ENCODE measurements at places on chromosomes 6 and 20. TPM values are rescaled to one million over a fixed set of nuclear protein-coding genes. Genes with fewer than 3 reads are reported as not detected.

DNA sequence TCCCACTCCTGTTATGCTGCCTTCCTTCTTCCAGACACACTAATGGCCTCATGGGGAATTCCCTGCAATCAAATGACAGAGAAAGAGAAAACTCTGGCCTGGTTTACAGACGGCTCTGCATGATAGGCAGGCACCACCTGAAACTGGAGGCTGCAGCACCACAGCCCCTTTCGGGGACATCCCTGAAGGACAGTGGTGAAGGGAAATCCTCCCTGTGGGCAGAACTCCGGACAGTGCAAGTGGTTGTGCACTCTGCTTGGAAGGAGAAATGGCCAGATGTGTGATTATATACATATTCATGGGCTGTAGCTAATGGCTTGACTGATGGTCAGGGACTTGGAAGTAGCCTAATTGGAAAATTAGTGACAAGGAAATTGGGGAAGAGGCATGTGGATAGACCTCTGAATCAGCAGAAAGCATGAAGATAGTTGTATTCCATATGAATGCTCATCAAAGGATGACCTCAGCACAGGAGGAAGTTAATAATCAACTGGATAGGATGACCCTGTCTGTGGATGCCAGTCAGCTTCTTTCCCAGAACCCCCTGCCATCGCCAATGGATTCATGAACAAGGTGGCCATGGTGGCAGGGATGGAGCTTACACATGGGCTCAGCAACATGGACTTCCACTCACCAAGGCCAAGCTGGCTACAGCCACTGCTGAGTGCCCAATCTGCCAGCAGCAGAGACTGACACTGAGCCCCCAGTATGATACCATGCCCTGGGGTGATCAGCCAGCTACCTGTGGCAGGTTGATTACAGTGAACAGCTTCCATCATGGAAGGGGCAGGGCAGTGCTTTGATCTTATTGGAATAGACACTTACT is 44.5 kb upstream of the VSX1 start:
- H3K36me3 ChIP-seq, result no peaks in the 10 kb centered on the region
- H3K4me1 ChIP-seq, result no peaks in the 10 kb centered on the region
- H3K27me3 ChIP-seq, result no peaks in the 10 kb centered on the region
- no peak for DNase-seq

DNA sequence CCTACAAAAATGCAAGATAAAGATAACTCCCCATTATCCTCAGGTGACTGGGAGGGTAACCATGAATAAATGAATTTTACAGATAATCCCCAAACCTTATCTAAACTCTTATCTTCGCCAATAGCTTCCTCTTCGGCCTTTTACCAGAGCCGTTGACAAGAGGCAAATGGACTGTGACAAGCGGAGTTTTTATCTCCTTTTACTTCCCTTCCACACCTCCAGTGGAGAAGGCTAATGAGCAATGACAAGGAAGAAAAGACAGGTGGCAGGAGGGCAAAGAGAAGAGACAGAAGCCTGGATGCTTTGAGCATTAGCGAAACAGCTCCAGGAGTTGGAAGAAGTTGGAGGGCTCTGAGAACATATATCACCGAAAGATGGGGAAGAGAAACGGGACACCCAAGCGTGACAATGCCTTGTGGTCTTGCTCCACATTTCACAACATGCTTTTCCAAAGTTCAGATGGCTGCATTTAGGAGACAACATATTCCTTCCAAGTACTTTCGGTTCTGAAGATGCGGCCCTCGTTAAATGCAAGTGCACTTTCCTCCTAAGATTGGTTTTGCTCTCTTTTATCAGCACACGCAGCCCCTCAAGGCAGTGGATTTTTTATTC is 69.2 kb downstream of the PRDM1 start:
- no peak overlapping the region for H3K4me3 ChIP-seq
- H3K36me3 ChIP-seq, result no peaks in the 10 kb centered on the region
- H3K27me3 ChIP-seq, result no peaks in the 10 kb centered on the region
- no peaks in the 10 kb centered on the region for H3K4me1 ChIP-seq

GRCh38 chr20:46132705-46133120 is 14.6 kb downstream of the CD40 start:
- H3K4me3 ChIP-seq, result no peak overlapping the region
- H3K27me3 ChIP-seq, result no peaks in the 10 kb centered on the region
- H3K36me3 ChIP-seq, result no peaks in the 10 kb centered on the region
- peak; percentile 66 for DNase-seq
- H3K27ac ChIP-seq, result no peak overlapping the region

GRCh38 chr6:56756791-56757587 is 114.3 kb upstream of the DST start:
- peak overlapping the region; percentile 51 for H3K27ac ChIP-seq
- H3K36me3 ChIP-seq, result no peaks in the 10 kb centered on the region
- H3K4me1 ChIP-seq, result no peaks in the 10 kb centered on the region
- no peak for DNase-seq
- no peaks in the 10 kb centered on the region for H3K27me3 ChIP-seq

GRCh38 chr6:85390775-85391174 is 59.1 kb upstream of the NT5E start:
- no peaks in the 10 kb centered on the region for H3K36me3 ChIP-seq
- H3K4me1 ChIP-seq, result no peaks in the 10 kb centered on the region
- H3K27ac ChIP-seq, result no peak overlapping the region
- no peaks in the 10 kb centered on the region for H3K27me3 ChIP-seq
- H3K4me3 ChIP-seq, result no peak overlapping the region
- DNase-seq, result no peak

- H3K27ac ChIP-seq, result no peak overlapping the region
- H3K4me1 ChIP-seq, result no peaks in the 10 kb centered on the region
- no peak for DNase-seq
- no peaks in the 10 kb centered on the region for H3K27me3 ChIP-seq
These were observed 36.2 kb upstream of the RGS17 start for GRCh38 chr6:153167061-153167891.

DNA sequence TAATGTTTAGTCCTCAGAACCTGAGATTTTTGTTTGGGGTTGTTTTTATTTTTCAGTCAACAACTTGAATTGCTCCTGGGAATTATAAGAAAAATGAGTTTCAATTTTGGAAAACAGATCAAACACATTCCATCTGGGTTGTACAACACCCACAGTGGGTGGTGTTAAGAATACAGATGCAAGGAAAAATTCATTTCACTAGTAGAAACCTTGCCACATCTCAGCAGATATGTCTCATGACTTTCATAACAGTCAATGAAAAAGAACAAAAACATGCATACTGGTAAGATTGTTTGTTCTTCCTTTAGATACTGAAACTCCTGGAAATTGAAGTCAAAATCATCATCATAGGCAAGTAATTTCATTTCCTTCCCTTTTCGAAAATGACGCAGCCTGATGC is 78.9 kb downstream of the MOXD1 start:
- no peak overlapping the region for H3K27ac ChIP-seq
- no peak for DNase-seq
- no peaks in the 10 kb centered on the region for H3K27me3 ChIP-seq
- H3K4me1 ChIP-seq, result no peaks in the 10 kb centered on the region
- no peak overlapping the region for H3K4me3 ChIP-seq

- H3K4me1 ChIP-seq, result peaks cover 8% of the 10 kb centered on the region
- H3K27me3 ChIP-seq, result no peaks in the 10 kb centered on the region
- DNase-seq, result no peak
- no peak overlapping the region for H3K4me3 ChIP-seq
- no peak overlapping the region for H3K27ac ChIP-seq
- peaks cover 12% of the 10 kb centered on the region for H3K36me3 ChIP-seq
These were observed 7.5 kb downstream of the ATG5 start for GRCh38 chr6:106318061-106318460.

Gene OR2H2
- total RNA-seq, result not detected

Gene LTB
- total RNA-seq, result not detected

DNA sequence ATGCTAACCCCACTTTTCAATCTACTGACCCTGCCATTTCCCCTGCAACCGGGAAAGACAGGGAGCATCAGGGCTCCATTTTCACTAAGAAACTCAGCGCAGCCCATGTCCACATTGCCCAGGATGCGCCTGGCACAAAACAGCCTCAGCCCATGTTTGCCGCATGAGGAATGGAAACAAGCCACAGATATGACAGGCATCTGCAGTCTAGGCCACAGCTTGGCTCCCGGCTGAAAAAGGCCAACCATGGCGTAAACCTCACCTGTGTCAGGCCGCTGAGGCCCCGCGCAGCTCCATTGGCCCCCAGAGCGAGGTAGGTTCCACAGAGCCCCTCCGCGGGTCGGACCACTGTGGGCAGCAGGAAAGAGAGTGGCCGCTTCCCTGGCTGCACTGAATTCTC is 21.7 kb downstream of the GGT7 start:
- peaks cover 62% of the 10 kb centered on the region for H3K36me3 ChIP-seq
- no peak for DNase-seq
- H3K4me1 ChIP-seq, result no peaks in the 10 kb centered on the region

GRCh38 chr6:31683591-31683990 is 2.7 kb upstream of the LY6G5C start:
- DNase-seq, result no peak
- H3K4me1 ChIP-seq, result no peaks in the 10 kb centered on the region
- peaks cover 24% of the 10 kb centered on the region for H3K36me3 ChIP-seq

GRCh38 chr6:159533568-159533967 is 159.5 kb downstream of the SOD2 start:
- no peak overlapping the region for H3K4me3 ChIP-seq
- no peaks in the 10 kb centered on the region for H3K27me3 ChIP-seq
- no peak overlapping the region for H3K27ac ChIP-seq
- H3K4me1 ChIP-seq, result no peaks in the 10 kb centered on the region
- no peak for DNase-seq

Gene TFAP2C
- 0.39 TPM for total RNA-seq

Gene NOTCH4
- 16.2 TPM for total RNA-seq

Gene SNX5
- 37.3 TPM for total RNA-seq

Gene OVOL2
- not detected for total RNA-seq

DNA sequence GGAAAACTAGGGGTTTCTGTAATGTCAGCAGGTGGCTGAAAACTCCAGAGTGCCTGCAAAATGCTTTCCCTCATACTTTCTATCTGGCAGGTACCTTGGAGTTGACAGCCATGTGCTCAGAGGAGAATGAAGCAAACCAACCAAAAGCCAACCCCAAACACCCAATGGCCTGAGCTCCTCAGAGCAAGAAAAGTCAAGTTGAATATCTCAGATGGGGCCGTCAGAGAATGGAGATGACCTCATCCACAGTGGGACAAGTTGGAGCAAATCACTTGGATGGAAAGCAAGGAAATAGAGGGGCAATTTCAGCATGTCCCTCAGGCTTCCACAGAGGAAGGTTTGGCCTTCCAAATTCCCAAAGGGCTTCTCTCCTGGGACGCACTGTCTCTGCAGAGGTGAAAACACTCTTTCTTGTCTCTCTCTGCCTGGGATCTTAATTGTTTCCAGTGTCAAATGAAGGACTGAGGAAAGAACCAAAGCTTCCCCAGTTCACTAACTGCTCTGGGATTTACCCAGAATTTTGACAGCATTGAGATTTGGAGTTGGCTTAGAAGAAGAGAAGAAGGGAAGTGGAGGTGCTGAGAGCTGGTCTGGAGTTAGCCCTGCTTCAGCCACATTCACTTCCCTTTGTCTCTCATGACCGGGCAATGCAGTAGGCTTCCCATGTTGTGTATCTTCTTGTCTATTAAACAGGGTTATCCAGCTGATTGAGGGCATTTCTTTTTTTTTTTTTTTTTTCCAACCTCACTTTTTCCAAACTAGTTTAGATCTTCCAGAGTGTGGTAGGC is 42.2 kb downstream of the PRND start:
- H3K36me3 ChIP-seq, result no peaks in the 10 kb centered on the region
- no peak overlapping the region for H3K27ac ChIP-seq
- H3K4me3 ChIP-seq, result no peak overlapping the region

GRCh38 chr20:46963196-46963529 is 68.5 kb downstream of the EYA2 start:
- no peak for DNase-seq
- H3K4me3 ChIP-seq, result no peak overlapping the region
- H3K36me3 ChIP-seq, result no peaks in the 10 kb centered on the region
- no peaks in the 10 kb centered on the region for H3K4me1 ChIP-seq
- no peak overlapping the region for H3K27ac ChIP-seq
- H3K27me3 ChIP-seq, result no peaks in the 10 kb centered on the region

- H3K4me1 ChIP-seq, result no peaks in the 10 kb centered on the region
- no peak overlapping the region for H3K4me3 ChIP-seq
- no peaks in the 10 kb centered on the region for H3K27me3 ChIP-seq
- H3K27ac ChIP-seq, result no peak overlapping the region
These were observed 512.6 kb downstream of the LMBRD1 start for GRCh38 chr6:69284176-69284730.

GRCh38 chr6:290111-290922 is 2.0 kb upstream of the DUSP22 start:
- no peaks in the 10 kb centered on the region for H3K36me3 ChIP-seq
- H3K27ac ChIP-seq, result no peak overlapping the region
- no peaks in the 10 kb centered on the region for H3K27me3 ChIP-seq
- H3K4me1 ChIP-seq, result no peaks in the 10 kb centered on the region
- peak; percentile 56 for DNase-seq

Gene CALHM4
- total RNA-seq, result not detected

DNA sequence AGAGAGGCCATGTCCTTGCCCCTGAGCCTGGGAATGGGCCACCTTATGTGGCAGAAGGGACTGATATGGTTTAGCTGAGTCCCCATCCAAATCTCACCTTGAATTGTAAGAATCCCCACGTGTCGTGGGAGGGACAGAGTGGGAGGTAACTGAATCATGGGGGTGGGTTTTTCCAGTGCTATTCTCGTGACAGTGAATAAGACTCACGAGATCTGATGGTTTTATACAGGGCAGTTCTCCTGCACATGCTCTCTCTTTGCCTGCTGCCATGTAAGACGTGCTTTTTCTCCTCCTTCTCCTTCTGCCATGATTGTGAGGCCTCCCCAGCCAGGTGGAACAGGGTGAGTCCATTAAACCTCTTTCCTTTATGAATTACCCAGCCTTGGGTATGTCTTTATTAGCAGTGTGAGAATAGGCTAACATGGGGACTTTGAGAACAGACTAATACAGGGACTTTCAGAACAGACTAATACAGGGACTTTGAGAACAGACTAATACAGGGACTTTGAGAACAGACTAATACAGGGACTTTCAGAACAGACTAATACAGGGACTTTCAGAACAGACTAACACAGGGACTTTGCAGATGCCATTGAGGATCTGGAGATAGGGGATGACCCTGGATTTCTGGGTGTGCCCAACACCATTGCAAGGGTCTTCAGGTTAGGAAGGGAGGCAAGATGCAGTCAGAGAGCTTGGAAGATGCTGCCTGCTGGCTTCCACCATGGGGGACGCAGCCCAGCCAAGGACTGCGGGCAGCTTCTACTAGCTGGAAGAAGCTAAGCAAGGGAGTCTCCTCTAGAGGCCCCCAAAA is 86.9 kb downstream of the RAMACL start:
- H3K36me3 ChIP-seq, result peaks cover 27% of the 10 kb centered on the region
- H3K27me3 ChIP-seq, result no peaks in the 10 kb centered on the region
- H3K27ac ChIP-seq, result no peak overlapping the region
- H3K4me1 ChIP-seq, result no peaks in the 10 kb centered on the region

Gene ACTL10
- total RNA-seq, result 0.79 TPM

GRCh38 chr20:56690531-56691175 is 61.5 kb downstream of the TFAP2C start:
- H3K4me3 ChIP-seq, result no peak overlapping the region
- H3K36me3 ChIP-seq, result no peaks in the 10 kb centered on the region
- DNase-seq, result no peak
- H3K27me3 ChIP-seq, result no peaks in the 10 kb centered on the region

DNA sequence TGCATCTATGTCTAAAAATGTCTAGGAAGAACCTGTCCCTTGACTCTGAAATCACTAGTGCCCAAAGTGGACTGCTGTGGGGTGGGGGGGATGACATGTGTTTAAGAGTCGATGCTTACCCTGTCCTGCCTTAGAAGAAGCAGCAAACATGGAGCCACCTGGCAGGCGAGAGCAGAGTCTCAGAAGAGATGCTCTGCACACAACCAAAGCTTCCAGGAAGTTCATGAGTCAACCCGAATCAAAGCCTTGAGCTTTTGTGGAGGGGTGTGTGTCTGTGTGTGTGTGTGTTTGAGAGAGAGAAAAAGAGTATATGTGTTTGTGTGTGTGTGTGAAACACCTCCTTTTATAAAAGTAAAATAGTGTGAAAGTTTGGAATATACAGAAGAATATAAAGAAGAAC is 269.9 kb downstream of the ALDH8A1 start:
- H3K4me3 ChIP-seq, result no peak overlapping the region
- DNase-seq, result no peak
- H3K27ac ChIP-seq, result no peak overlapping the region

Gene DPPA5
- total RNA-seq, result not detected
